ENCODE measurements at places on chromosomes 13 and 19.

GRCh38 chr19:4441994-4442818 lies 15.4 kb downstream of the UBXN6 start:
- no peak for DNase-seq

GRCh38 chr13:98515818-98516465 lies 61.0 kb downstream of the STK24 start:
- no peak for DNase-seq

DNA sequence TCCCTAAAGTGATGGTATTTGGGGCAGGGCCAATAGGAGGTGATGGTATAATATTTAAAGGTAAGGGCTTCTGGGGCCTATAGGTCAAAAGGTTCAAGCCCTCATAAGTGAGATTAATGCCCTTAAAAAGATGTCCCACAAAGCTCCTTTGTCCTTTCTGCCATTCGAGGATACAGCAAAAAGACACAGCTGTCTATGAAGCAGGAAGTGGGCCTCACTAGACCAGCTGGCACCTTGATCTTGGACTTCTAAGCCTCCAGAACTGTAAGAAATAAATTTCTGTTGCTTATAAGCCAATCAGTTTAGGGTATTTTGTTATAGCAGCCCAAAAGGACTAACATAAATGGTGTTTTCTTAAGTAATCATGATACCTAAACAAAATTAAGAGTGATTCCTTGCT lies 27.2 kb upstream of the POU4F1 start:
- DNase-seq: no peak

GRCh38 chr19:3055741-3056416 lies 6.4 kb downstream of the TLE5 start:
- DNase-seq: peak; percentile 87

DNA sequence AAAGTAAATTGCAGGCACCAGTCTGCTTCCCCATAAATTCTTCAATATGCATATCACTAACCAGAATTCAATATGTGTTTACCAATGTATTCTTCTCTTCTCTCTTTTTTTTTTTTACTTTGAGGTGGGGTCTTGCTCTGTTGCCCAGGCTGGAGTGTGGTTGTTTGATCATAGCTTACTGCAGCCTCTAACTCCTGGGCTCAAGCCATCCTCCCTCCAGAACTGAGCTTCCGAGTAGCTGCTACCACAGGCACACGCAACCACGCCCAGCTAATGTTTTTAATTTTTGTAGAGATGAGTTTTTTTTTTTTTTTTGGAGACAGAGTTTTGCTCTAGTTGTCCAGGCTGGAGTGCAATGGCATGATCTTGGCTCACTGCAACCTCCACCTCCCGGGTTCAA lies 16.8 kb downstream of the LTBP4 start:
- no peak for DNase-seq

DNA sequence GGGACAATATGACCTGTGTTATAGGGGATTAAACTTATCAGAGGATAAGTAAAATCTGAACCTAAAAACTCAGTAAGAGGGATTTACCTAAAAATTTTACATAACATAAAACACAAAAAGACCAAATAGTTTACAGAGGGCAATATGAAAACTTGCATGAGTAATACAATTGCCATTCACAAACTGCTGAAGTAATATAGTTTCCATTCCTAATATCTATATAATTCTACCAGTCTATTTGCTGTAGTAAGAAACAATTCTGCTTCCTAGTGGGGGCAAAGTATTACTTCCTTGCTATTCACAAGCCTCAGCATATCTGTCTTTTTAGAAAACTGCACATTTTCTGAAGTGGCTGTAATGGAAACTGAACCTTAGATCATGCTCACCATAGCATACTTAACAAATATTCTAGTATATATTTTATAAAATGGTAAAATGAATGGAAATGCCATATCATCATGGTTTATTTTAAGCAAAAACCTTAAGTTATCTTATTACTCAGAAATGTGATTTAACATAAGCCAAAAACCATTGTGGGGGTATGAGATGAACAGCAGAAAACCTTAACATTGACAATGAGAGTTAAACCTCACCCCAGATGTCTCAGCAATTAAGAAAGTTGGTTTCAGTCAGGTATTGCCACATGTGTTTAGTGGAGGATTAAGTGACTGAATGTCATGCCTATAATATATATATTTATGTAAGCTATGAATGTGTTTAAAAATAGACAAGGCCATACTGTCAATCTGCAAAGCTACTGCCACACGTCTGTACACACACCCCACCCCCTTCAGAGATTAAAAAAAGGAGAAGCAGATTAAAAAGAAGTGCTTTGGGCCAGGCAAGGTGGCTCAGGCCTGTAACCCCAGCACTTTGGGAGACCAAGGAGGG lies 136.8 kb downstream of the MIPEP start:
- DNase-seq: no peak

DNA sequence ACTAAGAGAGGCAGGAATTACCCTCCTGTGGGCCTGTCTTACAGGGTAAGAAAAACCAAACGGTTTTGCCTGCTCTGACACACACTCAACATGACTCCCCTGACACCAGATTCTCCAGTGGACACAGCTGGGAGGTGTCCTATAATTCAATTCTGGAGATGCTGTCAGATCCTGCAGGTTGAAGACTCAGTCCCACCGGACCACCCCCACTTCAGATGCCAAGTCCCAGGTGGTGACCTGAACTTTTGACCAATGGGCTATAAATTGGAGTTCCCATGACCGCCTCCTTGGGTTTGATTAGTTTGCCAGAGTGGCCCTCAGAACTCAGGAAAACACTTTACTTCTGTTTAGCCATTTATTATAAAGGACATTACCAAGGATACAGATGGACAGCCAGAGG lies 52.6 kb downstream of the RGCC start:
- no peak for DNase-seq

DNA sequence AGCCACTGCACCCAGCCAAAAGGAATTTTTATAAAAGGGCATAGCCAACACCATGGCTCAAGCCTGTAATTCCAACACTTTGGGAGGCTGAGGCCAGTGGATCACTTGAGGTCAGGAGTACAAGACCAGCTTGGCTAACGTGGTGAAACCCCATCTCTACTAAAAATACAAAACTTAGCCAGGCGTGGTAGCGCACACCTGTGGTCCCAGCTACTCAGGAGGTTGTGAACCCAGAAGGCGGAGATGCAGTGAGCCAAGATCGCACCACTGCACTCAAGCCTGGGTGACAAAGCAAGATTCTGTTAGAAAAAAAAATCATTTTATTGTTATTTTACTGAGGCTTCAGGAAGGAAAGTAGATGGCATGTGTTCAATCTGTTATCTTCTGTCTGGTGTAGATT lies 31.3 kb upstream of the FOXO1 start:
- no peak for DNase-seq

- DNase-seq: peak; percentile 1
Measured at GRCh38 chr19:42683917-42684513, 56.3 kb downstream of the PSG3 start.

DNA sequence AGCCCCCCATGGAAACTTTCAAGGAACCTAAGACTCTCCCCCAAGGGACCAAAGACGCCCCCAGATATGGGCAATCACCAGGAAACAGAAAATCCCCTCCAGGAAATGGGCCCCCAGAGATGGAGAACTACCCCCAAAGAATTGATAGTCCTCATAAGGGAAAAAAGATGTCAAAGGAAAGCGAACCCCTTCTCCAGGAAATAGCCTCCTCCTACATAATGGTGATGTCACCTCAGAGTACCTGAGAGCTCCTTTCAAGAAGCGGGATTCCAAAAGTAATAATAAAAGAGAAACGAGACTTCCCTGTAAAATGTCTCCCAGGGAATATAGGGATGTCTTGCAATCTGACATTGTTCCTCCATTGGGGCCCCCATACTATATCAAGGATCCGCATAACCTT lies 1.1 kb downstream of the CDKN2D start:
- DNase-seq: no peak

All from stomach (tissue), 19 donors.